Activated CD8-positive, alpha-beta memory T cell treated with anti-CD3 and anti-CD28 coated beads for 4 hours (primary cell): ENCODE measurements at places on chromosomes 1 and 21.

- DNase-seq, result no peak
These were observed 171.6 kb upstream of the EDN2 start for GRCh38 chr1:41656068-41656467.

- peak; percentile 87 for DNase-seq
These were observed 7.7 kb upstream of the CROCC start for GRCh38 chr1:16913833-16914662.

- no peak for DNase-seq
These were observed 8.9 kb upstream of the PCBP3 start for GRCh38 chr21:45634511-45635183.

DNA sequence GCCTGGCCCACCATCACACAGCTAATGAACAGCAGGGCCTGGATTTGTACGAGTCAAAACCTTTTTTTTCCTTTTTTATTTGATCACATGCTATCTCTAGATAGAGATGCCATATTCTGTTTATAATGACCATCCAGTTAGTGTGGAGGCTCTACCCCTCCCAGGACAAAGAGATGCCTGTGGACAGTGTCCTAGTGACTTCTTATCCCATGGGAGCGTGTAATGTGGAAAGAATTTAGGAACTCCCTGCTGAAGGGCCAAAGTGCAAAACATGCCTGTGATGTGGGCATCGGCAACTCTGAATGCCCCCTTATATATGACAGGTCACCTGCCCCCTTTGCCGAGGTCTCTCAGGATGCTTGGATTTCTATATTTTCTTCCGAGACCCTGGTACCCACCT lies 292.2 kb downstream of the RRAGC start:
- DNase-seq, result no peak

DNA sequence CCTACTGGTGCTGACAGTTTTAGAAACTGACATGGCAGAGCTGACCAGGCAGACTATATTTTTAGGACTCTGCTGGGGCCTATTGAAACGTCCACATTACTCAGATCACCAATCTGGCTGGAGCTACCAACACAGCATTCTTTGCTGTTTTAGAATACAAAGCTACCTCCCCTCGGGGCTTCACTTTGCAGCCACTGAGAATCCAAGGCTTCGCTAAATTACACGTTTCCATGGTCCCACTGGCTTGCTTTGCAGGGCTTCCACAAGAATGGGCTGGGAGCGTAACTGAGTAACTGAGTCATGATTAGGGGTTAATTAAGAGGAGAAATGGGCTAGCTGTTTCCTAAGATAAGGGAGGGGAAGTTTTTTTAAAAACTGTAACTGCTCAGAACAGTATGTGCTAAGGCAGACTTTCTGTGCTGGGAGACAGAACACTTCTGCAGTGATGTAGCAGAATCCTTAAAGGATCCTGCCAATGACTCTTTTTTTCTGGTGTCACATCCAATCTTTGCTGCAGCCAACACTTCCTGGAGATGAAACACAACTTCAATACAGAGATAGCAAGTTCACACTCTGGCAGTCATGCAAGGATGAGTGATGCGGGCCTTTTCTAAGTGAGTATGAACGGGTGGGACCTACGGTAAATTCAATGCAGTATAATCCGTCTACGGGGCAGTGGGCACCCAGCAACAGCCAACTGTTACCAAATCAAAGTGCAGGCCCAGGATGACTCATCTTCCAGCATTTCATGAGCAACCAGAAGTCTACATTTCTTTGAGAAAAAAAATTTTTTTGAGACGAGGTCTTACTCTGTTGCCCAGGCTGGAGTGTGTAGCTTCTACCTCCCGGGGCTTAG lies 21.5 kb downstream of the NDUFS5 start:
- DNase-seq, result no peak

DNA sequence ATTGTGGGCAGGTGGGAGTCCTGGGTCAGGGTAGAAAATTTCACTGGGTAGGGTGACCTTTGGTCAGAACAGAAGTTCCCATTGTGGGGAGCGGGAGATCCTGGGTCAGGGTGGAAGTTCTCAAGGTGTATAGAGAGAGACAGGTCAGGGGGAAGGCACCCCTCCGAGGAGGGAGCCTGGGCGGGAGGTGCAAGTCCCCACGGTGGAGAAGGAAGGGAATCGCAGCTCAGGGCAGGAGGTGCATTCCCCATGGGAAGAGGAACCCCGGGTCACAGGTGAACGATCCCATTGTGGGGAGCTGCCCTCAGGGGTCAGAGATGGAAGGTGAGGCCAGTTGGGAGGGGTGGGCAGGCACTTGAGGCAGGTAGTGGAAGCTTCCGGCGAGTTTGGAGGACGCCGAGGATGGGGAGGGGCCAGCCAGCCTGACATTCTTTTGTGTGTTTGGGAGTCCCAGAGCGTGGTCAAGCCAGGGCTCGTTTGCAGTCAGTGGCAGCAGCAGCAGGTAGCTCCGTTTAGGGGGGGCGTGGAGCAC lies 637 bp downstream of the LYPLA2 start:
- no peak for DNase-seq

DNA sequence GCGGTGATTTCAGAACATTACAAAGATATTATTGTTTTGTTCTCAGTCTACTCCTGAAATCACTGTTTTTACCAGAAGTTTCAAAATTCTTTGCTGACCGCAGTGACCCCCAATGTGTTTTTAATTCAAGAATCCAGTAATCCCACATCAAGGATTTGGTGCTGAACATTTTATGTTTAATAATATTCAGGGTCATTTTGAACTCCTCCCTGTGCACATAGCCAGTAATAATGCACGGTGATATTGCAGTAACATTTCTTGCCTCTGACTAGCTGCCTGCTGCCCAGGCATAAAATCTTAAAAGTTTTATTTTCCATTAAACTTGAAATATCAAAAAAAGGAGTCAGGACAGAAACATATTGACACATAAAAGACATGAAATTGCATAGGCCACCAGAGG lies 443.4 kb upstream of the NCAM2 start:
- no peak for DNase-seq

DNA sequence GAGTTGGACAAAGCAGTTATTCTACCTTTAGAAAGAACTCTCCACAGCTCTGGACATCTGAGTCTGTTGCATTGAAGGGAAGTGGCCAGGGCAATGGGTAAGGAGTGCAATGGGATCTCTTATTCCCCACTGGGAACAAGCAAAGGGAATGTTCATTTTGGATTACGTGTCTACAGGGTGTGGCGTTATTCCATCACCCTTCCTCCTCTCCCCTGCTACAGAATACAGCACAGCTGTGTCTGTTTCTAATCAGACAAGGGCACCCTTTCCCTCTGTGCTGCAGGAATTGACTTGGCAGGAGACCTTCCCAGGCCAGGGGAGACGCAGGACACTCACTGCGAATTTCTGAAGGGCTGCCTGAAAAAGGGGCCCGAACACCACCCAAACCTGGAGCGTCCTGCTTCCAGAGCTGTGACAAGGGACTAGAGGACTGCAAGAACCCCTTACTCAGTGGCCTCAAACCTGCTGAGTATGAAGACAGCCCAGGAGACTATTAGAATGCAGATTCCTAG lies 163.6 kb upstream of the RAB4A start:
- no peak for DNase-seq

GRCh38 chr1:85025940-85026339 lies 22.4 kb downstream of the MCOLN3 start:
- DNase-seq, result no peak

GRCh38 chr1:197801684-197802083 lies 26.4 kb upstream of the DENND1B start:
- DNase-seq, result no peak

DNA sequence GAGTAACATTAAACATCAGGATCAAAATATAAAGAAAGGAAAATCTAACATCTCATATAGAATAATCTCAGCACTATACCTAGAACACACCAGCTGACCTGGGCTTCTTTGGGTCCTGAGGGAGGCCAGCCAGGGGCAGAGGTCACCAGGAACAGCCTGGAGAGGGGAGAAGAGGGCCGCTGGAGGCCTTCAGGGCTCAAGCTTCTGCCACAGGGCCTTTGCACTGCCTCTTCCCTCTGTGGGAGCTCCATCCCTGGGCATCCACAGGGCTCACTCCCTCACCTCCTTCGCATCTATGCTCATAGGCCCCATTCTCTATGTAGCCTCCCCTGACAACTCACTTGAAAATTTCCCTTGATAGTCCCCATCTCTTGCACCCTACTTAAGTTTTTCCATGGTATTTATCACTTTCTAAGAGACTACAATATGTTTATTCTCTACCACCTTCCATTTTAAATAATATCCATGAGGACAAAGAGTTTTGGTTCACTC lies 73.9 kb downstream of the HIVEP3 start:
- DNase-seq, result no peak

DNA sequence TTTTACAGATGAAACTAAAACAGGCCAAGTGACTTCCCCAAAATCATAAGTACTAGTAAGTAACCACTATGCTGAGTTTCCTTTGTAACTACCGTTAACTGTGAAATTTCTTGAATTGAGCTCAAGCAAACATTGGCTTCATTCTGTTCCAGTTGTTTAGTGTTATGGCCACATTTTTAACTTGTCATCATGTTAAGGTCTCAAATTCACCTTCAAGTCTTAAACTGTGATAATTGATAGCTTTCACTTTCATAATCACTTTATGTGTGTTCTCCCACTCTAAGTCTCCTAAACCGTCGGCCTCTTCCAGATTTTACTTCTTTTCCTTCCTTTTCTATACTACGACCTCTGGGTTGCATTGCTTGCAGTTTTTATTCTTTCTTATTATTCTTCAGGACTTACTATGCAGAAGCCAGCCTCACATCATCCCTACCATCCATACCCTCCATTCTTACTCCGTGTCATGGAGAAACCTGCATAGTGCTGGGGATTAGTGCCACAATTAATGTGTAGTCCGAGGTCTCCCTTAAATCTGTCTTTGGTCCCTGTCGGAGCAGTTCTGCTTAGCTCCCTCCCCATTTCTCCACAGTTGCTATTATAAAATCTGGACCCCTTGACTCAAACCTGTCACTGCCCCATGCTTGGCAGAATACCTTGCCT lies 5.8 kb downstream of the KIF1B start:
- DNase-seq, result no peak

DNA sequence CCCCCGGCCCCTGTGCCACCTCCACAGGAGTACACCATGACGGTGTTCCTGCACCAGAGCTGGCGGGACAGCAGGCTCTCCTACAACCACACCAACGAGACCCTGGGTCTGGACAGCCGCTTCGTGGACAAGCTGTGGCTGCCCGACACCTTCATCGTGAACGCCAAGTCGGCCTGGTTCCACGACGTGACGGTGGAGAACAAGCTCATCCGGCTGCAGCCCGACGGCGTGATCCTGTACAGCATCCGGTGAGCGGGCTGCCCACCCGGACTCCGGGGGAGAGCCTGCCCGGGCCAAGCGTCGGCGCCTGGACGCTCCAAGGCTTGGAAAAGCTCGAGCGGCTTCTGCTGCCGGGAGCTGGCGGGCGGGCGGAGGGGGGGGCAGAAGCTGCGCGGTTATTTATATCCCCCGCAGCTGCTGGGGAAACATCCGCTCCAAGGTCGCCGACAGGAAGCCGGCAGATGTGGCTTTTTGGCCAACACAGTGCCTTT lies 6.4 kb downstream of the GABRD start:
- no peak for DNase-seq

DNA sequence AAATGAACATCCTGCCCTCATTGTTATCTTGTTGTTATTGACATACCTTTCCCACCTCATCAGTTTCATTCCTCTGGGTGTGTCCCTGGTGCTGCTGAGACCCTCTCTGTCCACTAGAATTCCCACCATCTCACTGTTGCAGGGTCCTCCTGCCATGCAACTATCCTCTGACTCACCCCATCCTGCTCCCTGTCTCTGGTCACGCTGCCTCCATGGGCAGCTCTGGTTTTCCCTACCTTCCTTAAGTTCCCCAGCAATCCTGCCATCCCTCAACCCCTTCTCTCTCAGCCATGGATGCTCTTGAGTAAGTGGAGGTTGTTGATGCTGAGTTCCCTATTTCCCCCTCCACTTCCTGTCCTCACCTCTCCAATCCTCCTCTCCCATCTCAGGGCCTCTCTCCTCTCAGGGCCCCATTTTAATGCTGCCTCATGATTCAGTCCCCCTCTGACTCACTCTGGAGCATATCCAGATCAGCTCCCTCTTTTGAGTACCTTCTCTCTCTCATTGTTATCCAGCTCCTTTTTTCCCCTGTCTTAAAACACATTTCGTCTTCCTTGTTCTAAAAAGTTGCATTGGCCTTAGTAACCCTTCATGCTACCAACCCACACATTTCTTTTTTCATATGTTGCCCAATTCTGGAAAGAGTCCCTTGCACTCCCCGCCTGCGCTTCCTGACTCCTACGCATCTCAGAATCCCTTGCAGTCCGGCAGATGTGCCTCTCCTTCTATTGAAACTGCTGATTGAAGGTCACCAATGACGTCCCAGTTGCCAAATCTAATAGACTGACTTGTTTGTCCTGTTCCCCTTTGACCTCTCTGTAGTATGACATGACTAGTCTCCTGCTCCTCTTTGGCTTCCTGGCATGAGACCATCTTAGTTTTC lies 92.0 kb downstream of the CNIH3 start:
- DNase-seq, result no peak

DNA sequence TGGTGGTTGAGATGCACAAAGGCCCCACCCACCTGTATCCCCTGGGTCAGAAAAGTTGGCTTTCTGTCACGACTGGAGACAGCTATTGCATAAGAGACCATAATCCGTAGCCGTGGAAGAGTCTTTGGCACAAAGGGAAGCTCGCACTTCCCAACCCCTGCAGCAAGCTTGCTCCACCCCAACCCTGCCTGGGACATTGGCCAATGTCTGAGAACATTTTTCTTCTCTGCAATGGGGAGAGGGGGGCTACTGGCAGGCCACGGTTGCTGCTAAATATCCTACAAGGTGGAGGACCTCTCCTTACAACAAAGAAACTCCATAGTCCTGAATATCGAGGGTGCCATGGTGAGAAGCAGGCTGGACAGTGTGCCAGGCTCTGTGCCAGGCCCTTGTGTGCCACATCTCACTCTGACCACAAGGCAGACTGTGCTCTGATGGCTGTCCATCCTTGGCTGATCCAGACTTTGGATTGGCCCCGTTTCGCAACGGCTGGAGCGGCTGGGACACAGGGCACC lies 104.1 kb downstream of the CSMD2 start:
- no peak for DNase-seq

- DNase-seq, result no peak
These were observed 46.8 kb upstream of the C1orf198 start for GRCh38 chr1:230915078-230915477.

DNA sequence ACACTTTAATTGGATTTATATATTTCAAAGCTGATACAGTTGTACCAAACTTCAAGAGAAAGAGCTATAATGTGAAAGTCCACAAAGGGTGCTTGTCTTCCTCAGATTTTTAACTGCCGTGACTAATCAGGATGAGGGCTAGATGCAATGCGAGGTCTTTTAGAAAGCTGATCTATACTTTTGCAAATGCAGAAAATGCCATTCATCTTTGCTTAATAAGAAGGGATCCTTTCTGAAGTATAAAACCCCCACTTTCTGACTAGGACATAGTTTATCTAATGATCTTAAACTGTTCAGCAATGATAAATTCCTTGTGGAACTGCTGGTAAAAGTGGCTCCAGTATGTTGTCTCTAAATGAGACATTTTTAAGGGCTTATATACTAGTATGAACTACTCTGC lies 102.7 kb upstream of the NGF start:
- no peak for DNase-seq
